ENCODE measurements at places on chromosomes 7 and 10.

- no peak for DNase-seq
Measured at GRCh38 chr10:97771055-97771891, 526 bp downstream of the SFRP5 start.

DNA sequence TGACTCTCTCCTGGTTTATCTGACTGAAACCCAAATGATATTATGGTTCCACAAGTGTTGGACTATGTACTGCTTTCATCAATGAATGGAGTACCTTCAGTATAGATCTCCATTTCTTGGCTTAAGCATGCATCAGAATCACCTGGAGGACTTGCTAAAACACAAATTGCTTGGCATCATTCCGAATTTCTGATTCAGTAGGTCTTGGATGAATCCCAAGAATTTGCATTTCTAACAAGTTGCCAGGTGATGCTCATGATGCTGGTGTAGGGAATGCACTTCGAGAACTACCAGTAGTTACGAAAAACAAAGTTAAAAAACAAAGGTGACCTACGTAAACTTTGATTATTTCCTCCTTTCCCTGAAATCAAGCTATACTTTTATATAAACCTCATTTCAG, 119.0 kb upstream of the FEZF1 start:
- DNase-seq: no peak

DNA sequence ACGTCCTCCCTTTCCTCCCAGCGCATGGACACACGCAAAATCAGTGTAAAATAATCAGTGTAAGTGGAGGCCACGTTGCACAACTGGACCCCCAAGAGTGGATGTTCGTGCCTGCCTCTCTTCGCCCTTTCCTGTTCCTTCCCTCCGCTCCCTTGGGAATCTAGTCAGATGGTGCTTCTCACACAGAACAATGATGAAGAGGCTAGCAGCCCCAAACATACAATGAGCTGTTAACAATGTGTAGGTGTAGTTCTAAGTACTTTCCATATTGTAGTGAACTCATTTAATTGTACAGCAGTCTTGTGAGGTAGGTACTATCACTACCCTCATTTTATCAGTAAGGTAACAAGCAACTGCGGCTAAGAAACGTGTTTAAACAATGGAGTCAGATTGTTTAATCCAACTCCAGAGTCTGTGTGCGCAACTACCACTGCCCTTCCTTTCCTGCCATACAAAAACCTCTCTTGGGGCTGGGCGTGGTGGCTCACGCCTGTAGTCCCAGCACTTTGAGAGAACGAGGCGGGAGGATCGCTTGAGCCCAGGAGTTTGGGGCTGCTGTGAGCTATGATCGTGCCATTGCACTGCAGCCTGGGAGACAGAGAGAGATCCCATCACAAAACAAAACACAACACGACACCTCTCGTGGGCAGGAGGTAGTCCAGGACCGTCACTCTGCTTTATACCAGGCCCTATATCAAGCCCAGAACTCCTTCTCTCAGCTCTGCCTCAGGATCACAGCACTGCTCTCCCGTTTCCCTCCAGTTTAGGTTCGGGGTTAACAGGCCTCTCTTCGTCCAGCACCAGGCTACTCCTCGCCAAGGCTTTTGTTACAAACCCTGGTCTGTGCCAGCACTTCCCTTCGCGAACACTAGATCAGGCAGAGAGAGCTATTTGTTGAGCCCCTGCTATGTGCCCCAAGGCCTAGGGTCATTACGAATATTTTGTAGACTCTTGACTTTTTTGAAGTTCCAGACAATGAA, 1.1 kb downstream of the FKBP9 start:
- no peak for DNase-seq

DNA sequence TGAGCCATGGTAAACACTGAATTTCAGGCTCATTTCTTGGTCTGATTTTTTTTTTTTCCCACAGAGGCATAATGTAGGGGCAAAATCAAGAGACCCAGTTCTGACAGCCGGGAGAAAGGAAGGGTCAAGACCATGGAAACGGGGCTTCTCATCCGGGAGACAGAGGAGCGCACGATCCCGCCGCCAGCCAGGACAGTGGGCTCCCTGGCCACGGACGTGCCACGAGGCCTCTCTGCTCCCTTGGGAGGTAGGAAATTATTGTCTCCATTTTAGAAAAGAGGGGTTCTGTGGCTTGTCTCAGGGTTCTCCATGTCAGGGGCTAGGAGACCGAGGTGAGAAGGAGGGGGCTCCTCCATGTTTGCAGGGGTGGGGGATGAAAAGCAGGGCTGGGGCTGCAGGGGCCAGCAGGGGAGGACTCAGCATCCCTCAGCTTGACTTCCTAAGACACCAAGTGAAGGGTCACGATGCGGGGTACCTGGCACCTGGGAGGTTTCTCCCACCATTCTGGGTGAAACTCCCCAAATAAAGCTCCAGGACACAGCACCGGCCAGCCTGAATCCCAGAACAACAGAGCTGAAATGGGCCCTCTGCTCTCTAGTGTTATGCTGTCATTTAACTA, 37.6 kb downstream of the PPIF start:
- no peak for DNase-seq

DNA sequence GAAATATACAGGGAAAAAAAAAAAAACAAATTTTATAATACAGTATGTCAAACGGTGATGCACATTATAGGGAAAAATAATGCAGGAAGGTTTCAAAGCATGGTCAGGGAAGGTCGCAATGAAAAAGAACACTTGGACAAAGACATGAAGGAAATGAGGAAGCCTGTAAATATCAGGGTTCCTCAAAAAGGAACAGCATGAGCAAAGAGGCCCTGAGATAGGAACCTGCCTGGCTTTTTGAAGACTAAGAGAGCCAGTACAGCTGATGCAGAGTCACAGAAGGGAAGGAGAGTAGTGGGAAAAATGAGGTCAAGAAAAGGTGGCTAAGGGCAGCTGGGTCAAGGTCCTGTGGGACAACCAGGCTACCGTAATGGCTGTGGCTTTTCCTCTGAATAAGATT, 1.9 kb downstream of the VPS41 start:
- DNase-seq: no peak

DNA sequence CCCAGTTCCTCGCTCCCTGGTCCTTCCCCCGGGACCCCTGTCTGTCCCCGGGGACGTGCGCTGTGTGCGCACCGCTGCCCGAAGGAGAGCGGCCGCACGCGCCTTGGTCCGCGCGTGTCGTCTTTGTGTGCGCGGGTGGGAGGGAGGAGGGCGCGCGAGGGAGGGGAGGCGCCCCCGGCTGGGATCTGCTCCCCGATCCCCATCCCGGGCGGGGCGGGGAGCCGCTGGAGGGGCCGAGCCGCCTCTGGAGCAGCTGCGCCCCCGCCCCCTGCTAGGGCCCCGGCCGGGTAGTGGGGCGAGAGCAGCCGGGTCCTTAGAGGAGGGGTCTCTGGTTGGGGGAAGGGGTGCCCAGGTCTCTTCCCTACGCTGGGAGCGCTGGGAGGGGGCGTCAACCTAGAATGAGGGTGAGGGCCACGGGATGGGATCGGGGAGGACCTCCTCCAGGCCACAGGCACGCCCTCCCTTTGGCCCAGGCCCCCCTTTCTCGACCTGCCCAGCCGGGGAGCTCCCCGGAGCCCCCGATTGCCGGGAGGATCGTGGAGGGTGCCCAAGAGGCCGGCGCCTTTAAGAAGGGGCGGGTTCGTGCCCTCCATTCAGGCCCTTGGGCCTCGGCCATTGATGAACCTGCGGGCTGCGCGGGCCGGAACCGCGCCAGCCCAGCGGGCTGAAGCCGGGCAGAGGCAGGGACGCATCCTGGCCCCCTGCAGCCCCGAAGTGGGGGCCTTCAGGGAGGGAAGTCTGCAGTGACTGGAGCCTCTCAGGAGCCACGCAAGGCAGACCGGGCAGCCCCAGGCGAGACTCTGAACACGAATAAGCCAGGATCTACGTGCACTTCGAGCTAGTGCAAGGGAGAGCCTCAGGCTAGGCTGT, 678 bp downstream of the SH2B2 start:
- DNase-seq: no peak

DNA sequence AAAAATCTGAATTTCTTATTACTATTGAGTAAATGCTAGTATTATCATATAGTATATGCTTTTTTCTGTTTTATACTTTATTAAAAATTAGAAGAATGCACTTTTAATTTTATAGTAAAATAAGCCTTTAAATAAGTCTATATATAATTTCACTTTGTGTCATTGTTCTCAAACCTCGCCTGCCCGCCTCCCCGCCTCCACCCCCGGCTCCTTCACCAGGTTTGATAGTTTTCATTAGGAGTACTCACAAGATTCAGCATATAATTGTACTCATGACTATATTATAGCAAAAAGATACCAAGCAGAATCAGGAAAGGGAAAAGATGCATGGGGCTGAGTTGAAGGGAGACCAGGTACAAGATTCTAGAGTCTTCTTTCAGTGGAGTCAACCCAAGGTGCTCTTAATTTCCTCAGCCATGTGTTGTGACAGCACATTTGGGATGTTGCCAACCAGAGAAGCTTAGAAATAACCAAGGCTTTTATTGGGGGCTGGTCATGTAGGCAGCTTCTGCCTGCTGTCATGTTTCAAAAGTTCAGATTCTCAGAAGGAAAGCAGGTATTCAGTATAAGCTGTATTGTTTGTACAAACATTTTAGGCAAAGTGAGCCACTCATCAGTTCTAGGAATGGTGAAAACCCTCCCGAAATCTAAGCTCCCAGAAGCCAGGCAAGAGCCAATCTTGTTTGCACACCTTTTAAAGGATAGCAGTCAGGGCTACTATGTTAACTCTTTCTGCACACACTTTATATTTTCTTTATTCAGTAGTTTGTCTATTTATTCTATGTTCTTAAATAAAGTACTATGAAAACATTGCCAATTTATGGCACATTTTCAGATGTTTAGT, 12.3 kb downstream of the NHLRC2 start:
- DNase-seq: no peak

DNA sequence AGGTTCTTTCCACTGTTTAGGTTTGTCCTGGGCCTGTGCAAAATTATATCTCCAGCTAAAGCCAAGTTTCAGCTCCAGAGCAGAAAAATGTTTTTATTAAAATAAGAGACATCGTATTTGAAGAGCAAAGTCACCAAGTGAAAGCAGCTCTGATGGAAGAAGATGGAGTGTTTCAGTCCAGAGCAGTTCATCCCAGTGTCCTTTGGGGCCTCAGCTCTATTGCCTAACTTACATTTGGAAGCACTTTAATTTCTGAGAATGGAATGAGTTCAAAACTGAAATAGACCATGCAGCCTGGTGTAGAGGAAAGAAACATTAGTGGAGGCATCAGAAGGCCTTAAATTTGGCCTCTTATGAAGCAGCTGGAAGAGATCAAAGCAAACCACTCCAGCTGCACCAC, 545.2 kb downstream of the SORCS1 start:
- DNase-seq: no peak

- DNase-seq: no peak
Measured at GRCh38 chr10:5648494-5649457, 17.6 kb downstream of the ASB13 start.

- DNase-seq: no peak
Measured at GRCh38 chr10:19702215-19702614, 114.0 kb upstream of the PLXDC2 start.

- no peak for DNase-seq
Measured at GRCh38 chr7:81833401-81833800, 63.6 kb upstream of the HGF start.

DNA sequence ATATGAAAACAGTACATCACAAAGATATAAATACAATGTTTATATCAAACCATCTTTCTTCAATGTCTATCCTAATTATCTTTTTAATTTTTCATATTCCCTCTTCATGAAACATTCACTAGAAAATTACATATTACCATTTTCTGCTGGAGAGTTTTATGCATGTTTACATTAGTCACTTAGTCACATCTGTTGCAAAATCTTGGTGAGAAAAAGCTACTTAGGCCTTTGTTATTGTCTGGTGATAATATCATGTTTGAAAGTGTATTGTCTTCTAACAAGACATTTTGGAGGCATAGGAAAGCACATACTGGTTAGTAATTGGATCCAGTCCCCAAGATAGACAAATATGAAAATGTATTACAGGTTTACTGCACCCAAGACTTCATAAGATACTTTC, 163.6 kb downstream of the GNAI1 start:
- no peak for DNase-seq

DNA sequence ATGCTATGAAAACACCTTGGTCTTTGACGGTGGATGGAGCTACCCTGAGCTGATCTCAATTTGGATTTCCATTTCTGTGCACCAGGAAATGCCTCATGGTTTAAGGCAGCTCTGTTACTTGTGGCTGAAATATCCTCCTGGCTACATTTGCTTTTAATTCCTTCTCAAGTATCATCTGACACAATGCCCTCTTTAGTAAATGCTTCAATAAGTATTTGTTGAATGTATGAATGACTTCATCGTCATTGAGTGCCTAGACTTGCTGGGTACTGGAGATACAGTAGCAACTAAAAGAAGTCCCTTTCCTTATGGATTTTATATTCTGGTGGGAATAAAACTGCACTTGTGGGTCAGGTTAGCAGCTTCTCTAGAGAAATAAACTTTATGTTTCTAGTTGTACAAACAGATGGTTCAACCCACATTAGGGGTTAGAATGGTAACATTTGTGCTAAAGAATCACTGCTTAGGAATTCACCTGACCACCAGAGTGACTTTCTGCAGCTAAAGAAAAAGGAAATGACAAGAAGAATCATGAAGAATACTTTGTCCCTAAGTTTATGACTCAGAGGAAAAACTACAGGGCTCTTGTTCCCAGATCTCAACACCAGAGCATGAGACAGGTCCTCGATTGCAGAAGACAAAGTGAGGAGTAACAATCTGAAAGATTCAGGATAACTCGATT, 21.8 kb upstream of the SMNDC1 start:
- DNase-seq: no peak

DNA sequence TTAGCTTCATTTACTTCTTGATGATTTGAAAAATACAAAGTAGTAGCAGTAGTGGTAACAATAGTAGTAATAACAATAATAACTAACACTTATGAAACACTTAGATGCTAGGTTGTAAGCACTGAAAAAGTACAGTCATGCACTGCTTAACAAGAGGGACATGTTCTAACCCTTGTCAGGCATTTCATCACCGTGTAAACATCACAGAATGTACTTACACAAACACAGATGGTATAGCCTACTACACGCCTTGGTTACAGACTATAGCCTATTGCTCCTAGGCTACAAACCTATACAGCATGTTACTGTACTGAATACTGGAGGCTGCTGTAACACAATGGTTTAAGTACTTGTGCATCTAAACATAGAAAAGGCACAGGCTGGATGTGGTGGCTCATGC, 60.6 kb downstream of the PUS7 start:
- no peak for DNase-seq

GRCh38 chr10:7130191-7130911, 280.5 kb downstream of the SFMBT2 start:
- DNase-seq: no peak

DNA sequence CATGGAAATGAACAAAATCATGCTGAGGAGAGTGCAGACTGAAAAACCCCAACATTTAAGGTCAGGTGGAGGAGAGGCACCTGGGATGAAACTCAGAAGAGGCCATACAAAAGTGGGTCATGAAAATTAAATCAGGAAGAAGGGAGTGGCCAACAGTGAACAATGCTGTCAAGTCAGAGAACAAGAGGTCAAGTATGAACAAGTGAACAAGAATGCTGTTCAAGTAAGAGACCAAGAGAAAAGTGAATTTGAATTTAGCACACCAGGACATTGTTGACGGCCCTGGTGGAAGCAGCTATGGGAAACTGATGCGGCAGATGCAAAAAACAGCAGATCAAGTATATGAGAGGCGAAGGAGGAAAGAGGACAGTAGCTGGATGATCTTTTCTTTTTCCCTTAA, 7.9 kb downstream of the CEP41 start:
- DNase-seq: no peak

GRCh38 chr10:97013568-97013967, 172.2 kb downstream of the SLIT1 start:
- DNase-seq: no peak

- DNase-seq: no peak
Measured at GRCh38 chr10:72173619-72174296, 42.1 kb upstream of the ANAPC16 start.

Data from stimulated activated CD8-positive, alpha-beta memory T cell treated with anti-CD3 and anti-CD28 coated beads, Interleukin-15, amount 100 ng/mL, for 24 hours (primary cell).